ENCODE measurements at places on chromosomes 4 and X.

- H3K36me3 ChIP-seq = no peaks in the 10 kb centered on the region
- no peaks in the 10 kb centered on the region for H3K4me1 ChIP-seq
- H3K27ac ChIP-seq = no peak overlapping the region
- H3K27me3 ChIP-seq = no peaks in the 10 kb centered on the region
- H3K4me3 ChIP-seq = no peak overlapping the region
- DNase-seq = no peak
Observed at GRCh38 chr4:128770807-128771206, 38.7 kb upstream of the JADE1 start.

DNA sequence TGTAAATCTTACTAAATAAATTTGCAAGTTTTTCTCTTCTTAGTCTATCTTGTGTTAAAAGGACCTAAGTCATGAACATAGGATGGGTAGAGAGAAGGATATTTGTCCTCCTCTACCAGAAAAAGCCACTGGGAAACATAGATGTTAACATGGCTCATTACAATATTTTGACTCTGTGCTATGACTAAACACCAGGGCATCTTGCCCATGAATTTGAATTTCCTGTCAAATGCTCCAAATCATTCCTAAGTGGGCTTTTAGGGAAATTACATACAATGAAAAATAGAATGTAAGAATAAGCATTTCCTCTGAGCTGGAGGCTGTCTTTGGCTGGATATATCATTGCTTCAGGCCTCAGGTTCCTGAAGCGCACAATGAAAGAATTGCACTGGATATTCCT is 39.1 kb downstream of the ANOS1 start:
- no peak overlapping the region for H3K27ac ChIP-seq
- no peak for DNase-seq
- H3K27me3 ChIP-seq = no peaks in the 10 kb centered on the region
- no peak overlapping the region for H3K4me3 ChIP-seq
- H3K36me3 ChIP-seq = no peaks in the 10 kb centered on the region

GRCh38 chrX:112630187-112630586 is 49.6 kb downstream of the LHFPL1 start:
- H3K4me1 ChIP-seq = no peaks in the 10 kb centered on the region
- no peaks in the 10 kb centered on the region for H3K27me3 ChIP-seq
- H3K4me3 ChIP-seq = no peak overlapping the region
- DNase-seq = no peak
- H3K36me3 ChIP-seq = no peaks in the 10 kb centered on the region
- no peak overlapping the region for H3K27ac ChIP-seq

GRCh38 chrX:819684-820083 is 189.1 kb downstream of the SHOX start:
- H3K27me3 ChIP-seq = no peaks in the 10 kb centered on the region
- H3K4me1 ChIP-seq = no peaks in the 10 kb centered on the region
- H3K36me3 ChIP-seq = no peaks in the 10 kb centered on the region
- no peak overlapping the region for H3K27ac ChIP-seq

DNA sequence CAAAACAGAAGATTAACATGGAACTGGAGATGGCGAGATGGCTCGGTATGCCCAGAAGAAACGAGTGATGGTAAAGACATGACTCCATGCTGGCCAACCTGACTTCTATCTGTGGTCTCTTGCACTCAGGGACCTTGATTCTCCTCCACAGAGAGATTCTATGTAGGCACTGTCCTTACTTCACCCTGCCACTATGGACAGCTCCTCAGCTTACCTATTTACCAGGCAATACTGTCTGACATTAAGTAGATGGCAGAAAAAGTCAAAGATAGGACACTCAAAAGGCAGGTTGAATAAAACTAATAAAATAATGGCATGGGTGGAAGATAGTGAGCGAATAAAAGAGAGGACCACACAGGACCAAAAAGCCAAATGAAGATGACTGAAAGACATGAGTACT is 35.2 kb upstream of the NDNF start:
- no peak for DNase-seq
- no peak overlapping the region for H3K27ac ChIP-seq
- H3K4me3 ChIP-seq = no peak overlapping the region
- no peaks in the 10 kb centered on the region for H3K36me3 ChIP-seq

- H3K4me1 ChIP-seq = peaks cover 8% of the 10 kb centered on the region
- DNase-seq = peak; percentile 32
- no peak within 1 kb of the TSS for H3K27ac ChIP-seq
Observed at GRCh38 chr4:40629401-40630334, at the start of gene RBM47. Gene RBM47, minus strand, starts transcription at chr4:40629864. Its CDS starts 190,971 bp downstream, at chr4:40438893.

DNA sequence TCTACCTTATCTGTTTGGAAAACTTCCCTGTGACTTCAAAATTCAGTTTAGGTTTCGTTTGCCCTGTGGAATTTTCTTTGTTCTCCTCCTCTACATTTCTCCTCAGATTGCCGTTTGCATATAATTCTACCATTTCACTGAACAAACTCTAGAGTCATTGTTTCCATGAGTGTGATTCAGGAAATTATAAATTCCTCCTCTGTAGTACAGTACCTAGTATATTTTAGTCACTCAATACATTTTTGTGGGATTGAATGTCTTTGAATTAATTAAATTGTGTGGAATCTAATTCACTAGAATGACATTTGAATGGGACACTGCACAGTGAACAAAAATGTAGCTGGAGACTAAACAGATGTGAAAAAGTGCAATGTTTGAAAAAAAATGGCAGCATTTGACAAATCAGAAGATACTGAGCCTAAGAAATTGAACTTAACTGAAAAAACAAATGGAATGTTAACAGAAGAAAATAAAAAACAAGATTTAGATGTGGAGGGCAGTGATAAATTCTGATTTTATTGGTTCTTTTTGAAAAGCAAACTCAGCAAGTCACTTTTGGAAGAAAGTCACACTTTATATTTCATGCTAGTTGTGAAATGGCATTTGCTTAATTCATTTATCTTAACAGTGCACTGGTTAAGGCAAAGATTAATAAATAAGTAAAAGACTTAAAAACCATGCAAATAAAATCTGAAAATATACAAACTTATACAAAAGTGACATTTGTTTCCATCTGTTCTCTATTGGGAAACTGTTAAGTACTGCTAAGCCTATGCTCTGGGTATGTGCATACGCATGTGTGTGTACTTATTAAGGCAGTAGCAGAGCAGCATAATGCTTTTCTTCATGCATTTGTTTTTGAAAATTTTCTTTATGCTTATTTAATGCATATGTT is 512.3 kb downstream of the FAT4 start:
- no peaks in the 10 kb centered on the region for H3K4me1 ChIP-seq
- H3K4me3 ChIP-seq = no peak overlapping the region
- no peak for DNase-seq
- no peak overlapping the region for H3K27ac ChIP-seq

DNA sequence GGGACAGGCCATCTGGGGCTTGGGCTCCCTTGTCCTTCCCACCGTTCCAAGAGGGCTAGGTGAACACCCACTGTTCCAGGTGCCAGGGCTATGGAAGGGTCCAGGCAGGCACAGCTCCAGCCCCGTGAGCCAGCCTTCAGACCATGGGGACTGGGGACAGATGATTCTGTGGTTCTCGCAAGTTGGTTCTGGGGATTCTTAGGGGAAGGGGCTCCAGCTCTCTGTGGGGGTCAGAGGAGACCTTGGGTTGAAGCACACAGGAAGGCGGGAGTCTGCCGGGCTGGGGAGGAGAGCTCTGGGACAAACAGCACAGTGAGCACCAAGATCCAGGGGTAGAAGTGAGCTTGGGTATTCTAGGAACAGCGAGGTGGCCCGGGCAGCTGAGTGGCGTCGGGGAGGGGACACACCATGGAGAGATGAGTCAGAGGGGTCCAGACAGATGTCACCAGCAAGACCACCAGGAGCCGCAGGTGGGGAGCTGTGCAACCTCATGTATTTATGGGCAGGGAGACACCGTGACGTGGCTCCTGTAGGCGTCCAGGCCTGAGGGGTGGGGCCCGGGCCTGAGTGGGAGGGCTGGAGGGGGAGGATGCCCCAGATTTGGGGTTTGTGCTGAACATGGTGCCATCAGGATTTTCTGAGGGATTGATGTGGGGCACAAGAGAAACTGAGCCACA is 48.8 kb upstream of the HMX1 start:
- H3K36me3 ChIP-seq = no peaks in the 10 kb centered on the region
- H3K27me3 ChIP-seq = no peaks in the 10 kb centered on the region
- no peak overlapping the region for H3K4me3 ChIP-seq
- DNase-seq = no peak
- no peaks in the 10 kb centered on the region for H3K4me1 ChIP-seq

GRCh38 chrX:21691512-21692018 is 33.4 kb upstream of the KLHL34 start:
- no peaks in the 10 kb centered on the region for H3K36me3 ChIP-seq
- no peaks in the 10 kb centered on the region for H3K4me1 ChIP-seq
- no peak overlapping the region for H3K27ac ChIP-seq
- no peak for DNase-seq
- H3K27me3 ChIP-seq = no peaks in the 10 kb centered on the region

DNA sequence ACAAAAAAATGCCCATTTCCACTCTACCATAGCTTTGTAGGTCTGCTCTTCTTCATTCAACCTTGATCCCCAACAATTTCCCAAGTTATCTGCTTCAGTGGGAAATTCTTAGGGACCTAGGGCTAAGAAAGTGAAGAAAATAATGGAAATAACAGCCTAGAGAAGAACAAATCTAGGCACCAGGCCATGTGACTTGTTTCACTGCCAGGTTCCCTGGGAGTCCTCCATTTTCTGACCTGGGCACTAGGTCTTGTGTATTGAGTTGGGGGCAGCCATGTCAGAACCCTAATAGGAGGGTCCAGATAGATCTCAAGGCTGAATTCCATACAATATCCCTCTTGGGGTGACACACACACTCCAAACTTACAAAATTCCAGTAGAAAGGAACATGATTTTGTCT is 194.6 kb upstream of the STK26 start:
- no peaks in the 10 kb centered on the region for H3K27me3 ChIP-seq
- no peak overlapping the region for H3K4me3 ChIP-seq
- no peak overlapping the region for H3K27ac ChIP-seq

DNA sequence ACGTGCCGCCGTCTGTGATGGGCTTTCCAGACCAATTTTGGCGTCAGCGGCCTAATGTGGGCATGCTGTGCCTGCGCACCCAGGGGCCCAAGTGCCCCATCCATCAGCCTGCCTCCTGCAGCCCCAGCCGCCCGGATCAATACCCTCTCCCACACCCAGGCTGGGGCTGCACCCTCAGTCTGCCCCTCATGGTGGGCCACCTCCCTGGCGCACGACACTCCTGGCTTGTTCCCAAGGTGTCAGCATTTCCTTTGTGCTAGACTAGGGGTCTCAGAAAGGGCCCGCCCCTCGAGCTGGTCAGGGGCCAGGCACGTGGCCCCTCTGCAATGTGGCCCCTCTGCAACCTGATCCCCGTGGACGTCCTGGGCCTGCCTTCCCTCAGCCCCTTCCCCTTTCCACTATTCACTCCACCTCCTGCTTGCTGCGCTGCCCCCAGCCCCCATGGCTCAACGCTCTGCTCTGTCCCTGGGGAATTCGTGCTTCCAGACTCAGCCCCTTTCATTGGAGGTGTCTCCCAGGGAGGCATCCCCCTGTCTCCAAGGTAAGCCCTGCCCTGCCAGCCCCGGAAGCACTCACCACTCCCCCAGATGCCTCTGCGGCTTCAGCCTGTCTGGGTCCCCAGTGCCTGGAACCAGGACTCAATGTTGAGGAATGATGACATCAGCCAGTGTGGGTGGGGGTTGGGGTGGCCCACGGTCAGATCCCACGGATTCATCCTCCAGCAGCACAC is 130.8 kb downstream of the HMX1 start:
- no peak for DNase-seq
- H3K4me3 ChIP-seq = no peak overlapping the region
- no peaks in the 10 kb centered on the region for H3K4me1 ChIP-seq
- no peaks in the 10 kb centered on the region for H3K36me3 ChIP-seq
- no peaks in the 10 kb centered on the region for H3K27me3 ChIP-seq
- H3K27ac ChIP-seq = no peak overlapping the region

- no peaks in the 10 kb centered on the region for H3K27me3 ChIP-seq
- DNase-seq = no peak
- no peak overlapping the region for H3K4me3 ChIP-seq
- no peaks in the 10 kb centered on the region for H3K36me3 ChIP-seq
Observed at GRCh38 chr4:110484767-110485166, 8.8 kb downstream of the ENPEP start.

DNA sequence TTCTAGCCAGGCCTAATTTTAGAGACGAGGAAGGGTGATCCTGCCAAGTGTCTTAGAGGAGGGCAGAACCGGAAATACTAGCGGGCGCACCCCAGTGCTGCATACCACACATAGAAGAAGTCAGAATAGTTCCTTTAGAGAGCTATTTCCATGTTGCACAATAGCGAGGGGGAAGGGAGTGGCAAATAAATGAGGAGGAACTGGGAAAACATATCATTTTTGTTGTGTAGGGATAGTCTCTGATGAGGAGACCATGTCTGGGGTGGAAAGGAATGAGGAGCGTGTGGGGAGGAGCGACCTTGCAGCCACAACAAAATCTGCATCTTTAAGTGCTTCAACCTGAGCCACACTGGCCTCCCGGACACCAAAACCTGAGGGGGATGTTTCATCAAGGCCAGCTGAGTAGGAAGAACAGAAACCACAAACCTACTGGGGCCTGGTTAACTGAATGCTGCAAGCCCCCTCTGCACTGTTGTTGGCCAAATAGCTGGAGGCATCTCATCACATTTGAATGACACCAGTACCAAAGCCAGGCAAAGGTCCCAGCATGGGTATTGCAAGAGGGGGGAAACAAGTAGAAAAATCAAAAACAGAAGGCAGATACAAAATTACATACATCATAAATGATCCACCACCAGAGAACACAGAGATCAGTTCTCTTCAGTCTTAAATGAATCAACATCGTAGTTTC is 26.7 kb upstream of the C1QTNF7 start:
- H3K27me3 ChIP-seq = no peaks in the 10 kb centered on the region
- H3K36me3 ChIP-seq = no peaks in the 10 kb centered on the region
- peaks cover 37% of the 10 kb centered on the region for H3K4me1 ChIP-seq
- peak; percentile 5 for DNase-seq
- H3K27ac ChIP-seq = peak overlapping the region; percentile 19

DNA sequence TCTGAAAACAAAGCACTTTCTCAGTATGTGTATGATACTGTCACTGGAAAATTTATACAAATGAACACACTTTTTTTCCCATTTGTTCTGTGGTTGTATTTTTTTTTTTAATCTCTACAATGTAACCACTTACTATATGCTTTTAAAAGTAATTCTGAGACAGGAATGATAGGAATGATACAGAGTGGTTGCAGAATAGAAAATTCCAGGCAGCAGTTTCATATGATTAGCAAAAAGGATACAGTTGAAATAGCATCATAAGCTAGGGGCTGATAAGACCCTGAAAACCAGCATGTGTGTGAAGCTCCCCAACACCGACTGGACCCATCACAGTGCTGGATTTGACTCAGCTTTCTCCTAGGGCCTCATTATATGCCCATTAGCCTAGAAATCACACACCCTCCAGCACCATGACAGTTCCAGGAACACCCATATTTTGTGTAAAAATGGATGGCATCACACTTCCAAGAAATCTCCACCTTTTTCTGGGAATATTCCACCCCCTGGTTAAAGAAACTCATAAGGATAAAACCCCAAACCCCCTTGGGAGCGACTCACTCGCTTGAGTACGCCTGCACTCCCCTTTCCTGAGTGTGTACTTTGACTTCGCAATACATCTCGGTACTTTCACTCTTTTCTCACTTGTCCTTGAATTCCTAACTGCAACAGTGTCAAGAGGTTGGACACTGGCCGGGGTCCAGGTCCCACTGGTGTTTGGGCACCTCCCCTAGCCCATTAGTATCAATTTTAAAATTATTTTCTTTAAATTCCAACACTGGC is 77.4 kb upstream of the AGA start:
- no peaks in the 10 kb centered on the region for H3K27me3 ChIP-seq
- DNase-seq = no peak
- no peak overlapping the region for H3K4me3 ChIP-seq
- no peak overlapping the region for H3K27ac ChIP-seq

- H3K4me1 ChIP-seq = peaks cover 24% of the 10 kb centered on the region
- peak; percentile 66 for DNase-seq
- H3K27ac ChIP-seq = peak overlapping the region; percentile 60
- H3K36me3 ChIP-seq = no peaks in the 10 kb centered on the region
- H3K4me3 ChIP-seq = peak overlapping the region; percentile 98
Observed at GRCh38 chr4:173370130-173370476, 651 bp upstream of the SAP30 start.

Data from T-cell (primary cell).